CD4-positive, alpha-beta memory T cell (primary cell): ENCODE measurements at places on chromosomes 6 and 20. TPM values are rescaled to one million over a fixed set of nuclear protein-coding genes. Genes with fewer than 3 reads are reported as not detected.

MYB gene
- 0.35 TPM for polyA plus RNA-seq

BHLHE23 gene
- not detected for polyA plus RNA-seq

ZC2HC1B gene
- polyA plus RNA-seq: not detected

RIPPLY2 gene
- polyA plus RNA-seq: not detected

FGD2 gene
- not detected for polyA plus RNA-seq

TSPO2 gene
- not detected for polyA plus RNA-seq

CD83 gene
- polyA plus RNA-seq: 4.8 TPM

RIN2 gene
- polyA plus RNA-seq: not detected

NELFE gene
- 78.5 TPM for polyA plus RNA-seq

PLAGL2 gene
- 1.1 TPM for polyA plus RNA-seq

BPIFB1 gene
- not detected for polyA plus RNA-seq

PNPLA1 gene
- not detected for polyA plus RNA-seq

GATA5 gene
- polyA plus RNA-seq: not detected

ELOVL2 gene
- polyA plus RNA-seq: not detected

TMEM30A gene
- 56.5 TPM for polyA plus RNA-seq

IRF4 gene
- polyA plus RNA-seq: 5.7 TPM

IGF2R gene
- polyA plus RNA-seq: 4.5 TPM

TTK gene
- polyA plus RNA-seq: 0.24 TPM

SLC13A3 gene
- not detected for polyA plus RNA-seq

NANP gene
- polyA plus RNA-seq: 1.6 TPM

PPP1R10 gene
- 30.6 TPM for polyA plus RNA-seq

GINS1 gene
- polyA plus RNA-seq: 0.99 TPM

CPXM1 gene
- not detected for polyA plus RNA-seq

PPP1R16B gene
- 36.7 TPM for polyA plus RNA-seq

SLC35D3 gene
- polyA plus RNA-seq: not detected

MOG gene
- polyA plus RNA-seq: not detected

OGFR gene
- 65.3 TPM for polyA plus RNA-seq

FOXA2 gene
- not detected for polyA plus RNA-seq

FAXC gene
- polyA plus RNA-seq: not detected

ADGRF1 gene
- not detected for polyA plus RNA-seq

CCN2 gene
- polyA plus RNA-seq: not detected

C20orf144 gene
- not detected for polyA plus RNA-seq

ULBP1 gene
- not detected for polyA plus RNA-seq

TAAR9 gene
- polyA plus RNA-seq: not detected

CDK5RAP1 gene
- polyA plus RNA-seq: 39.8 TPM

OR2H2 gene
- not detected for polyA plus RNA-seq

CDSN gene
- polyA plus RNA-seq: not detected

CCN5 gene
- polyA plus RNA-seq: not detected

TRIM40 gene
- polyA plus RNA-seq: not detected

VWA7 gene
- 1.00 TPM for polyA plus RNA-seq

BMP5 gene
- polyA plus RNA-seq: not detected

ECT2L gene
- polyA plus RNA-seq: not detected

ABHD16B gene
- polyA plus RNA-seq: not detected

ENPP5 gene
- polyA plus RNA-seq: 2.1 TPM

C6orf52 gene
- 1.5 TPM for polyA plus RNA-seq

LAMP5 gene
- polyA plus RNA-seq: not detected

PROCR gene
- polyA plus RNA-seq: 1.9 TPM

LY6G5C gene
- polyA plus RNA-seq: 8.9 TPM

PDE7B gene
- 0.07 TPM for polyA plus RNA-seq

DUSP22 gene
- 34.4 TPM for polyA plus RNA-seq

TRIM38 gene
- polyA plus RNA-seq: 10.0 TPM

SMAP1 gene
- 38.4 TPM for polyA plus RNA-seq
